ENCODE measurements at places on chromosomes 3 and 15.

- DNase-seq = no peak
Observed at GRCh38 chr3:120659285-120659684, 22.8 kb downstream of the HGD start.

GRCh38 chr15:36330598-36330997, 248.8 kb upstream of the CDIN1 start:
- DNase-seq = no peak

- DNase-seq = no peak
Observed at GRCh38 chr15:29470311-29470710, 200.7 kb upstream of the NSMCE3 start.

DNA sequence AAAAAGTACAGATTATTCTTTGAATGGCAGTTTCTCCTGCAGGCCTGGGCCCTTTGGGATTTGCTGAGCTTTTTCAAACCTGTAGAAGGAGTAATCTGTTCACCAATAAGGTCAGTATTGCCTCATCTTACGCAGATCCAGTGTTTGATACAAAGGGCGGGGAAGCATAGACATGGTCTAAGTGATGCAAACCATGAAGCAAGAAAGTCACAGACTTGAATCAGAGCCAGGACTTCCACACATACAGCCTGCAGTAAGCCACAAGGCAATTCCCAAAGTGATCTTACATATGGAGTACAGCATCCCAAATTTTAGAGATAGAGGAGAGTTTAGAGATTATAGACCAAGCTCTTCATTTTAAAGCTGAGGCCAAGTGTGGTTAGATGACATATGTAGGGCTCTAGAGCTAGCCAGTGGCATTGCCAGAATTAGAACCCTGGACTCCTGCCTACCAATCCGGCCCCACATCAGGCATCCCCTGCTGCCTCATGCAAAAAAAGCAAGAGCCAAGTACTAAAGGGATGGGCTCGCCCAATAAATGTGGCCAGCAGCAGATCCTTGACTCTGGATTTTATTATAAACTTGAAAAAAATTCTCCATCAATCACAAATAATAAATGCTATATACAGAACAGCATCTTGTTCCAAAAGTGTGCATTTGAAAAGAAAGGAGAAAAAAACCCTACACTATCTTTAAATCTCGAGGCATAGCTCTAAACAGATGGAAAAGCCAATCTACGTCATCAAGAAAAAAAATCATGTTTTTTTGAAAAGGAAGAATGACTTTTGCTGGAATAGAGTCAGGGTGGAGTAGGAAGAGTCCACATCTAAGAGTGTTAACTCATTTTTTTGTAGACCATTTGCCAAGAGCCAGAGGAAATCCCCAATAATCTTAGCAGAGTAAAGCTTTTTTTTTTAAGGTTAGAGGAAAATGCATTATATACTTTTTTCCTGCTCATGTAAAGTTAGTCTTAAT, 24.0 kb downstream of the ABI3BP start:
- no peak for DNase-seq

GRCh38 chr3:61685755-61686154, 124.4 kb downstream of the PTPRG start:
- DNase-seq = no peak

GRCh38 chr3:45118615-45119071, 27.5 kb downstream of the CDCP1 start:
- DNase-seq = no peak

DNA sequence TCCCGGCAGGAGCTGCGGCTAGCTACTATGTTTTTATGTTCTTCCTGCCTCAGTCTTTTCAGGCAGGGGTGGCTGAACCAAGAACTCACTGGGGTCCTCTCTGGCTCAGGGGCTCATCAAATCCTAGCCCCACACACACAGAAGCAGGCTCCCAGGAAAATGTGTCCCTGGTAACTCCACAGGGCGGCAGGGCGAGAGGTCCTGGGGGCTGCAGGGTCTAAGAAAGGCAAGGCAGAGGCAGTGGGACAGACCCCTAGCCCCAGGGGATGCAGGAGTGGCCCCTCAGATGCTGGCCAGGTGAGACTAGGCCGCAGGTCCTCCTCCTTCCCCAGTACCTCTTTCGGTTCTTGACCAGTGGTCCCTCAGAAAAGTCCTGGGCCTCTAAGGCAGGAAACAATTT, 48.9 kb downstream of the PTH1R start:
- DNase-seq = no peak

GRCh38 chr15:36827824-36828223, 248.4 kb downstream of the CDIN1 start:
- no peak for DNase-seq

DNA sequence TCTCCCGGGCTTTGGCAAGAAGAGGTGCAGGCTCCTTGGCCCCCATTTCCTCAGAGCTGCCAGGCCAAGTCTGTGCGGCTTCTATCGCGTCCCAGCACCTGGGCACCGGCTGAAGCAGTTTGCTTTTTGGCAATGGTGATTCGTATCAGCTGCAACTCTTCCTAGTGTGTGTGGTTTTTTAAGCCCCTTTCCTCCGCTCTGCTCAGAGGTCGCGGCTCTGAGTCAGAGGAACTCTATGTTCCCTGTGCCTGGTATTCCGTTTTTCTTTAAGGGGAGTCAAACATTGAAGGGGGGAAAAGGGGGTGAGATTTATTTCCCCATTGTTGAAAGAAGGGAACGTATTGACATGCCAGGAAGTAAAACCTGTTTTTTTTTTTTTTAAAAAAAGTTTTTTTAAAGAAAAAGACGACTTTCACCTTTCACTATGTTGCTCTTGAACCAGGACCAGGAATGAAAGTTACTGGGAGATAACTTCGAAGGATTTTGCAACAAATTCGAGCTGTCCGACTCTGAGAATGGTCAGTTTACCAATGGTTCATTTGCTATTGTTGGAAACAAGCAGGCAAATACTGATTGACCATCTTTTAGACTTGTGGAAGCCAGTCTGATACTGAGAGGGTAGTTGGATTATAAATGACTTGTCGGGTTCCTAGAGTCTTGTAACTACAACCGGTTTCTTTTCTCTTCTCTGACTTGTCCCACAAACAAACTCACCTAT, 1.1 kb downstream of the ARMC8 start:
- no peak for DNase-seq

GRCh38 chr3:108102420-108103039, 11.7 kb upstream of the CD47 start:
- no peak for DNase-seq

DNA sequence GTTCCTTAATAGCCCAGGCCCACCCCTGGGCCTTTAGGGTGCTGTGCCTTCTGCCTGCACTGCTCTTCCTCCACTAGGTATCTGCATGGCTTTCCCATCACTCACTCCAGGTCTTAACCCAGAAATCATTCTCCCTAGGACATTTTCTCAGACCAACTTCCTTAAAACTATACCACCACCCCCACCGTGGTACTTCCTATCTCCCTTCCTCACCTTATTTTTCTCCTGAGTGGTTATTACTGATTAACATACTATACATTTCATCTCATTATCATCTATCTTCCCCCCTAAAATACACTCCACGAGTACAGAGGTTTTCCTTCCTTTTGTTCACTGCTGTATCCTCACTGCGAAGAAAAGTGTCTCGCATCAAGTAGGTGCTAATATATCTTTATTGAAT, 115.2 kb downstream of the ANO10 start:
- DNase-seq = no peak

DNA sequence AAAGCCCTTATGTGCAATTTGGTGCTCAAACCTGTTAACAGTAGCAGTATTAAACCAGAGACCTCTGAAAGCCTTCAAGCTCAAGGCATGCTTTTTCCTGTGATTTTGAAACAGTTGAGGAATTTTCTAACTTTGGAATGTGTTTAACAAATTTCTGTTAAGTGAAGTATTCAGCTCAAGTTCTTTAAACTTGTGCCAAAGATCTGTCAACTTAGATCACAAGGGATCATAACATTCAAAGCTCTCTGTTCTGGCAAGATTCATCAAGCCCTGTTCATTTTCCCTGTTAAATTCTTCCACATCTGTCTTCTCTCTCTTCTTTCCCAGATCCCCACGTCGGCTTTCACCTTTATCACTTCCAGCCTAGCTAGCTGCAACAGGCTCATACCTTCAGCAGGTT, 28.8 kb upstream of the RYK start:
- DNase-seq = no peak

DNA sequence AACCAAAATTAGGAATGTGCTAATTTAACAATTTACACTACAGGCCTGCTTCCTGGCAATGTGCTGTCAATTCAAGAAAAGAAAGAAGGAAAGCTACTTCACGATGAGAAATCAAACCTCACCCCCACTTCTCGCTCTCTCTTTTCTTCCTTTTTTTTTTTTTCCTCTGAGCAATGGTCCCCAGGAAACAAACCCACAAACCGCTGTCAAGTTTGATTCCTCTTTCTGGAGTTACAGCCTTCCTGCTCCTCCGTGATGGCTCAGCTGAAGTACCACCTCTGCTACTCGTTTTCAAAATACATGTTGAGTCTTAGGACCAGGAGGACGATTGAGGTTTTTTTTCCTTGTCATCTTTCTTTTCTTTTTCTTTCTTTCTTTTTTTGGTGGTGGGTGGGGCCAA, 3.4 kb upstream of the TRIM71 start:
- no peak for DNase-seq

DNA sequence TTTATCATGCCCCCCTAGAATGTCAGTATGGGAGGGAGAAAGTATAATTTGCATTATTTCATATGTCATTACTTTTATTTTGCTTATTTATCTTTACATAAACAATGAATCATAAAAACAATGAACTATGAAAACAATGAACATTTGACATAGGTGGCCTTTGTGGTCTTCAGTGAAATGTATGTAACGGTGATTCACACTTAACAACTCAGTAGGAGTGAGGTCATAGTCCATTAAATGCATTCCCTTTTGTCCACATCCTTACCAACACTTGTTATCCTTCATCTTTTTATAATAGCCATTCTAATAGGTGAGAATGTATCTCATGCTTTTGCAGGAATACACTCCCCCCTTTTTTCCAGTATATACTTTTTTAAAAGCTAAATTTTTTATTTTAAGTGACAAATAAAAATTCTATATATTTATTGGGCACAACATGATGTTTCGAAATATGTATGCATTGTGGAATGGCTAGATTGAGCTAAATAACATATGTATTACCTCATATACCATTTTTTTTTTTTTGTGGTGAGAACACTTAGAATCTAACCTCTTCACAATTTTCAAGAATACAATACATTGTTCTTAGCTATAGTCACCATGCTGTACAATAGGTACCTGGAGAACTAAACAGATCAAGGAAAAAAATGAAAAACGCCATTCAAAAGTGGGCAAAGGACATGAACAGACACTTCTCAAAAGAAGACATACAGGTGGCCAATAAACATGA, 189.5 kb downstream of the WDR72 start:
- DNase-seq = no peak

DNA sequence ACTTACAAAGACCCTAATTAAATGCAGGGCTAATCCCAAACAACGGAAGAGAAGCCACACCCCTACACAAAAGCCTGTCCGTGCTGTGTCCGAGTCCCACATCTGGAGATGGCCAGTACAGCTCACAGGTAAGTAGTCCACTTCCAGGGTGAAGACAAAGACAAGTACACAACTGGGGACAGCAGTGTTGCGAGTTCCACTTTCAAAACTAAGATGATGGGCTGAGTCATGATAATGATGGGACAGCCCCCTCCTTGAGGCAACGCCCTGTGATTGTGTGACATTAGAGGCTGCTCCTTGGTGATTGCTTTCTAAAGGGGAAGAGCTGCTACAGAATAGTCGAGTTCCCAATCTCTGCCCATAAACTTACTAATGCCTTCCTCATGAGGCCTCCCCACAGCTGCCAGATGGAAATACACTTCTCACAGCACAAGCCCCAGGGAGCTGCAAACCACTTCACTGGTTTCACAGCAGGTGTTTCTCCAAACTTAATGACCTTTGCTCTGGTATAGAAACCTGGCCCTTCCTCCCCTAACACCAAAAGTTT, 27.6 kb downstream of the RFT1 start:
- DNase-seq = no peak

- no peak for DNase-seq
Observed at GRCh38 chr3:149473357-149474249, 894 bp upstream of the TM4SF4 start.

- DNase-seq = no peak
Observed at GRCh38 chr3:129611812-129612533, 5.5 kb upstream of the PLXND1 start.

DNA sequence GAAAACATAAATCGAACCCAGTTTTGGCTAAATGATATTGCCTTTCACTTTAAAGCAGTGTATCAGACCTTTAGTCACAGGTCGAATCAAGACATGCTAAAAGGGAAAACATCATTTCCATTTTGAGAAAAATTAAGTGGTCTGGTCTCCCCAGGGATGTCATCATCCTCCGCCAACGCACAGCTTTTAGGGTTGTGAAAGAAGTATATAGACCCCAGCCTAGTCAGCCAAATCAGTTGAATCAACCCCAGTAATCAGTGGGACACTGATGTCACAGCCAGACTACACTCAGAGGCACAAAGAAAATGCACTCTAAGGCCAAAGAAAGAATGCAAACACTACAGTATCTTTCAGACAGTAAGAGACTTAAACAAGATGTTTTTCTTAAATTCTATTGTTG, 187.4 kb downstream of the ZIC4 start:
- no peak for DNase-seq

GRCh38 chr3:102714567-102714966, 279.8 kb downstream of the ZPLD1 start:
- DNase-seq = no peak

DNA sequence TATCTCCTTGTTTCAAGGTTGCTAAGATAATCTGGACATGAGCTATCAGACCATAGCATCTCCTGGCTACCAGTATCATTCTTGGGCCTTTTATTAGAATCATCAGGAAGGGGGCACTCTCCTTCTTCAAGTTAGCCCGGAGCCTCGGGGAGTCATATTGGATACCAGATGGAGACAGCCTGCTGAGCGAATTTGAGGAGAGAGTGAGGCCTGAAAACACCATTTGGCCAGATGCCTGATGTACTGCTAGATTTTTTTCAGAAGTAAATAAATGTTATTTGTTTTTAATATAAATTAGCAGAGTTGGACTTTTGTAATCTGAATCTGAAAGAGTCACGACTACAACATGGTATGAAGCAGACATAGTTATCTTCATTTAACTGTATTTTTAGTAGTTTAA, 848.6 kb downstream of the IGSF11 start:
- no peak for DNase-seq

DNA sequence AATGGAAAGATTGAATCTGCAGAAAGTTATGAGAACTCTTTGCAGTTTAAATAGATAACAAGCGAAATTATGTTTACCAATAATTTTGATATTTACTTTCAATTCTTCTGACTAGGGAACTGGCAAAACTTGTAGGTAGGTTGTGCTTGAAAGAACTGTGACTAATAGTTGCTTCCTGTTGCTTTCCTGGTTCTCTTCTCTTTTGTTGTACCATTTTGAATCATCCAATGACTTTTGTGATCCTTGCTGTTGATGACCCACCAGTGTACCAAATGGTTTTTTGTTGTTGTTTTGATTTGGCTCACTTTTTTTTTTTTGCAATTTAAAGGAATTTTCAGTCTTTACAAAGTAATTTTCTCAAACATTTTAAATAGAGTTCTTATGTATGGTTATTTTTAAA, 64.9 kb upstream of the DCBLD2 start:
- no peak for DNase-seq
